ENCODE measurements at places on chromosomes 4 and X.
A peak's percentile ranks its signal among the peaks of the same experiment; 100 is the strongest.

DNA sequence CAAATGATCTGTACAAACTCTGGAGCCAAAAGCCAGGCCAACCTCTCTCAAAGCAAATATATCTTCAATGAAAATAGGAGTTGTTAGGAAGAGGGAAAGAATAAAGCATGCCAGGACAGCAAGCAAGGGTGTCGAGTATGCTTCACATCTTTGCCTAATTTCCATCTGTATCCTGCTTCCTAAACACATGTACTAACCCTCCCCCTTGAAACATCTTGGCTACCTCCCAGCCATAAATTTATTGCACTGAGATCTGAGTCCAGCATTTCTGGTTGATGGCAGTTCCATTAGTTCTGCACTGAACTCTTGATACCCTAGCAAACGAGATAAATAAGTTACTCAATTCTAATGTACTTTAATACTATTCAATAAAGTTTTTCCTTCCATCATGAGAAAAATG, 430.5 kb upstream of the TRAM1L1 start:
- DNase-seq, result no peak

DNA sequence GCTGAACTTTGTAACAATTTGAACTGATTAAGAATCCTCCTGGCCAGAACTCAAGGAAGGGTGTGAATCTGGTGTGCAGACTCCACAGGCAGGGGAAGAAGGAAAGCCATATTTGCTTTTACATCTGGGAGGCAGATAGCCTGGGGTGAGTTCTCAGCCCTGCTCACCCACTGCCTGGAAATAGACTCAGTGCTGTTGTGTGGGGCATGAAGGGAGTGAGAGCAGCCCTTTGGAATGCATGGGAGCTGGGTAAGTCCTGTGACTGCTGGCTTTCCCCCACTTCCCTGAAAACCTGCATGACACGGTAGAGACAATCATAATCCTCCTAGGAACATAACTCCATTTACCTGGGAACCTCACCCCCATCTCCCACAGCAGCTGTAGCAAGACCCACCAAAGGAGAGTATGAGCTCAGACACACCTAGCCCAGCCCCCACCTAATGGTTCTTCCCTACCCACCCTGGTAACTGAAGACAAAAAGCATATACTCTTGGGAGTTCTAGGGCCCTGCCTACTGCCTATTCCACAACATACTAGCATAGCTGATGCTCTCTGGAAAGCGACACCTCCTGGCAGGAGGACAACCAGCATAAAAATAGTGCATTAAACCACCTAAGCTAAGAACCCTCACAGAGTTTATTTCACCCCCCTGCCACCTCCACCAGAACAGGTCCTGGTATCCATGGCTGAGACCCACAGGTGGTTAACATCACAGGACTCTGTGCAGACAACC, 59.3 kb upstream of the UBQLN2 start:
- no peak for DNase-seq

- DNase-seq, result peak; percentile 59
Observed at GRCh38 chr4:5036239-5036638, 15.0 kb upstream of the STK32B start.

DNA sequence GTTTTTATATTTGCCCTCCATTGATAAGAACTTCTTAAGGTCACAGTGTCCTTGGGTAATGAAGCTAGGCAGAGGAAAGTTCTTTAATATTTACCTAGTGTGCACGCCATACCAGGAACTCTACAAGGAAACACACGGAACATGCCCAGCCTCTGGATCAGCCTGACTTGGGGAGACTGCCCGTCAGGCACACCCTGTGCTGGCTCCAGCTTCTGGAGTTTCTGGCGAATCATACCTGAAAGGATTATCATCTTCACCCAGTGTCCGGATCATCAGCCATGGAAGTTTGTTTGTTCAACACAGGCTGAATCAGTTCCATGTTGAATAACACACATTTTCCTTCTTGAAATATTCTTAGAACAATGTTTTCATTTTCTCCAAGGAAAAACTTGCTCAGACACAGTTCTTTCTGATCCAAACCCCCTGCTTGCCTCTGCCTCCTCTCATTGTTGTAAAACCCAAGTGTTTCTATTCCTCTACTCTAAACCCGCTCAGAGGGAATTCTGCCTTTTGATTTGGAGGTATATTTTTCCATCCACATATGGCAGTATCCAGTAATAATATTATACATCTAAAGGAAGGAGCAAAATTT, 176.7 kb downstream of the SHROOM3 start:
- DNase-seq, result no peak

GRCh38 chr4:3323071-3323481, 30.3 kb downstream of the RGS12 start:
- no peak for DNase-seq

DNA sequence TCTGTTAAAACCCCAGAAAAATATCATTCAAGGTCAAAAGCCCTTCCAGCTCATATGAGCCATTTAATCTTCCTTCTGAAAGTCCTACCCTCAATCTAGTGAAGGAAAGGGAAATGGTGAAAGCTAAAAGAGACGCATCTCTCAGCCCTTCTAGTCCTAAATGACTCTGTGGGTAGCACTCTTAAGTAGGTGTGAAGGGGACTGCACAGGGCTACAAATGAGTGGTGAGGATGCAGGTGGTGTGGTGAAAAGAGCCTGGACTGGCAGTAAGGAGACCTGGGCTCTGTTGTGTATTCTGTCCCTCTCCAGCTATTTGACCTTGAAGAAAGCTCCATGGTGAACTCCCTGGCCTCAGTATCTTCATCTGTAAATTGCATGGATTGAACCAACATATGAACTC, 671.8 kb upstream of the DIPK2B start:
- no peak for DNase-seq

DNA sequence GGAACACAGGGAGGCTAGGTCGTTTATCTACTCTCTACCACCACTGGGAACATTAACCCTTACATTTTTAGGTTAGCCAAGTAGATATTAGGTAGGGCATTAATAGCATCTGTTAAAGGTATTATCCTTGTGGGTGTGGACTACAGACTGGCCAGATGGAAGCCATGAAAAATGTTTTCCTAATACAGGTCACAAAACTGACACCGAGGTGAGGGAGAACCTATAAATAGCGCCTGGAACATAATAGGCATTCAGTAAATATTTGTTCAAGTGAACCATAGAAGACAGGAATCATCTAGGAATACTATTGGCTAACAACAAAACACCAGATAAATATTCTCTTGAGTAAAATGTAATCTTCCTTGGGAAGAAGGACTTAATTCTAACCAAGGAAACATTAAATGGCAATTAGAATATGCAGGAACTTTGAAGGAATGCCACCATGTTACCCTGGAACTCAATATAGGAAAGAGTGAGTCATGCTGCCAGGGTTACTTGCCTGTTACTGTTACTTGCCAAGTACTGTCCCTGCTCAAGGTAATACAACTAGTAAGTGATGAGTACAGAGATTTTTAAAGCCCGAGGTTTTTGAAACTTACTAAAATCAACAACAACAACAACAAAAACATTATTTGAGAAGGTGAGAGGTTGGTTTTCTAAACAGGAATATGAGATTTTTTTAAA, 79.0 kb downstream of the SOX3 start:
- DNase-seq, result no peak

DNA sequence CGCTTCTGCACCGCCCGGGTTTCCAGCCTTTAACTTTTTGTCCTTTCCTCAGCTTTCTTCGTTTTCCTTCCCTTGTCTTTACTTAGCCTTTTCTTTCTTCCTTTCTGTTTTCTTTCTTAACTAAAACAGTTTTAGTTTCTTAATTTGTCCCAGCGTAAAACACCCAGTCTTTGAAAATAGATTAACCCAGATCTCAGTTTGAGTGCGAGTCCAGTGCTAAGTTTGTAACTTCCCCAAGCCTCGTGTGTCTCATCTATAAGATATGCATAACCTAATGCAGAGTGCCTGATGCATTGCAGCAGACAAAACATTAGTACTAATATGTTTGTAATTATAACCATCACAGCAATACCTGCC, 460 bp upstream of the GEMIN8 start:
- DNase-seq, result no peak

GRCh38 chr4:180314972-180315371, 1928.2 kb upstream of the TENM3 start:
- no peak for DNase-seq

DNA sequence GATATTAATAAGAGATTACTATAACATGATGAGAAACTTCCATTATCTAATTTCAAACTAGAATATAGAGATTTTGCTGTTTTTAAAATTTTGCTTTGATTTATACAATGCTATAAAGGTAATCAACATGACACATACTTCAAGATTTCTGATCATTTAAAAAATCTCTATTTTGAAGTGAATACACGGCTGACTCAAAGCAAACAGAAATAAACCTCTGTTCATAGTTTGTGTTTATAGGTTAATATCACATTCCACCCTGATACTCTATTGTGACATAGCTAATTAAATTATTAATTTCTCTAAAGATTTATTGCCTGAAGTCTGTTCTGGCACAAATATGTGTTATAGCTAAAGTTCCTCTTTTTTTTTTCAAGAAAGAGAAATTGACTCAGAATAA, 349.2 kb downstream of the TLL1 start:
- DNase-seq, result no peak

- no peak for DNase-seq
Observed at GRCh38 chrX:110992611-110993010, 103.4 kb upstream of the PAK3 start.

DNA sequence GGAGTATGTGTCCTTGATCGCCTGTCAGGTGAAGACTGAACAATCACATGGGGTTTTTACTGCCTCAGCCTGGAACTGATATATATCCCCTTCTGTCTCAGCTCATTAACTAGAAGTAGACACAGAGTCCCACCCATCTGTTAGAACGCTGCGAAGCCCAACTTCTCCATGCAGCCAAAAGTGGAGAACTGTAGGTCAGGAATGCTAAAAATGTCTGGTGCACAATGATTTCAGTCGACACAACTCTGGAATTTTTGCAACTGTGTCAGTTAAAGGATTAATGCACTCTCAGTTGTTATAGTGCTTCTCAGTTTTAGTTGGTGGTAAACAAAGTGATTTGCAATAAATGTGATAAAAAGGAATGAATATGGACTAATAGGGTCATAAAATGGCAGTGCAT, 287.2 kb downstream of the INPP4B start:
- DNase-seq, result no peak

Measured in AG09309 (cell line).